ENCODE measurements at places on chromosomes 1 and 21.

DNA sequence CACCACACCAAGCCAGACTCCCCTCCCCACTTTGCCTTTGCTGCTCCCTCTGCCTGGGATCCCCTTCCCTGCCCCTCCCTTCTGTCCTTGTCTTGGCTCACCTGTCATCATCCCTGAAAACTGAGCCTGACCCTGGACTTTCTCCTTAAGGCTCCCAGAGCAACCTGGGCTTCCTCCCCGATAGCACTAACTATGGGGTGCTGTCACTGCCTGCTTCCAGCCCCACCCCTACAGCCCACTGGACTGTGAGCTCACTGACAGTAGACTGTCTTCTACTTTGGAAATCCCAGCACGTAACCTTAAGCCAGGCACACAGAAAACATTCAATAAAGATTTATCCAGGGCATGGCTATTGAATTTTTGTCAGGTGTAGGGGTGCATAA is 9.5 kb upstream of the CSF1 start:
- DNase-seq, result no peak

- DNase-seq, result no peak
Observed at GRCh38 chr1:248696774-248697173, 5.8 kb downstream of the OR14I1 start.

DNA sequence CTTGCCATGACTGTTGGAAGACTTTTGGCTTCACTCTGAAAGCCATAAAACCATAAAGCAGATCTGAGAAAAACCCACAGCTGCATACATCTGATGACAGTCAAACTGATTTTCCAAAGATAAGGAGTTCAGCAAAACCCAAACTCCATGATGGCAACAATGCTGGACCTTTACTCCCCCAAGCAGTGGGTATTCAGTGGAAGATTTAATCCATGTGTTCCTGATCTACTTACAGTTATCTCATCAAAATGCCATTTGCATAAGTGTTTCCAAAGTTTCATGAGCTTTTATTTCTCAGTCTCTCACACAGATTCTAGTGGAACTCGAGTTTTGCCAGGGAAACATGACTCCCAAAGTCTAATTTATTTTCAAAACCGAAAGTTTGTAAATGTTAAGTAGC is 184.9 kb downstream of the ZC3H11B start:
- DNase-seq, result no peak

DNA sequence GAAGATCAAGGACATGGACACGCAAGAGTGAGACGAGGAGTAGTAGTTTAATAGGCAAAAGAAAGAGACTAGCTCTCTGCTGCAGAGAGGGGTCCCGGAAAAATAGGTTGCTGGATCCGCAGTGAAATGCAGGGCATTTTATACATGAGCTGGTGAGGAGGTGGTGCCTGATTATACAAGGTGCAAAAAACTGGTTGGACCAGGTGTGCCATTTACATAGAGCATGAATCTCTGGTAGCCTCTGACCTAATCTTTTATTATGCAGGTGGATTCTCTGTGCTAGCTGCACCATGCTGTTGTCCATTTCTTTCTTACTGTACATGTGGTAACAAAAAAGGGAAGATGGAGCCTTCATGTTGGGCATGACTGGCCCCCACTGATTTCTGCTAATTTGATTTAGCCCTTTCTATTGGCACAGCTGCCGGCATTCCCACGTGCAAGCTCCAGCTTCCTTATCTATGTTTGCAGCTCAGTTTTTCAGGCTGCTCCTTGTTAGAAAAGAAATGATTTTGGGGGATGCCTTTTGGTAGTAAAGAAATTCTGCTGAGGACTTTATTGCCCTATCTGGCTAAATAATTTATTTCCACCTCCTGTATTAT is 548.1 kb downstream of the BRINP3 start:
- no peak for DNase-seq

DNA sequence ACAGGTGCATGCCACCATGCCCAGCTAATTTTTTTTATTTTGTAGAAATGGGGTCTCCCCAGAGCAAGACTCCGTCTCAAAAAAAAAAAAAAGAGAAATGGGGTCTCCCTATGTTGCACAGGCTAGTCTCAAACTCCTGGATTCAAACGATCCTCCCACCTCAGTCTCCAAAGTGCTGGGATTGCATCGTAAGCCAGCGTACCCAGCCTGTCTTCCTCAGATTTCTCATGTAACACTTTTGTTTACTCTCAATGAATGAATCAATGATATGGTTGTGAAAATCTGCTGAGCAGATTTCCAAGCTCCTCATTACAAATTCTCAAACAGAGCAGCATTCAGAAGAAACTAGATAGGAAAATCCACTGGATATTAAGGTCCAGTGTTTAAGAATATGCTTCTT is 6.6 kb downstream of the CMPK1 start:
- DNase-seq, result no peak

DNA sequence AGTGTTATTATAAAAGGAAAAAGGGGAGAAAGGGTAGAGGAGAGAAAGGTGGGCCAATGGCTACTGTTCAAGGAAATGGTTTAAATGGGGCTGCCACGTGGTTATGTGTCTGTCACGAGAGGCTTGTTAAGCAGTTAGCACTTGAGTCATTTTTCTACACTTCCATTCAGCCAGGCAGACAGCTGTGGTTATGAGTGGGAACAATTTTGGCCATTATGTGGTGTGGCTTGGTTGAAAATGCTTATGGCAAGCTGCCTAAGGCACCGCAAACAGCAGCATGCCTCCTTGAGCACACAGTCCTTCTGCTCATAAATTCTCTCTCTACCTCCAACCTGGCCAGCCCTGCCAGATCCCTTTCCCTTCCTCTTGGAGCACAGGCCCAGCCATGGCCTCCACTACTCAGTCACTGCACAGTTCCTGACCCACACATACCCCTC is 3.2 kb upstream of the SRM start:
- no peak for DNase-seq

DNA sequence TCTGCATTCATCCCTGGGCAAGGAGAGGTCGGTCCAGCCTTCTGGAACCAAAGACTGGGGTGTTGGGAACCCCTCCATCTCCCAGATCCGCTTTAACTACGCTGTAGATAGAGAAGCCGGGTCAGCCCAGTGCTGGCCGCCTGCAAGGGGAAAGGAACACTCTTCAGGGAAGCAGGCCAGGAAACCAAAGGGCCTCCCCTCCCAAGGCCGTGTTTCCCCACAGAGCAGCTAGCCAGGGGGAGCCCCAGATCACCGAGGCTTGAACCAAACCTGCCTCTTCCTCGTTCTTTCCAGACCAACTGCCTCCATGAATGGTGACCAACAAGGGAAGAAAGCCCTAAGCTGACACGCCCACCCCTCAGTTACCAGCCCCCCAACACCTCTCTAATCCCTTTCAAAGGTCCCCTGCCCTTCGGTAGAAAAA is 1.2 kb upstream of the CHD5 start:
- no peak for DNase-seq

- no peak for DNase-seq
Observed at GRCh38 chr1:170856455-170856854, 78.9 kb upstream of the MROH9 start.

GRCh38 chr21:33367309-33367973 is 35.8 kb upstream of the IFNGR2 start:
- no peak for DNase-seq

GRCh38 chr21:17371450-17371849 is 141.4 kb upstream of the CXADR start:
- no peak for DNase-seq

DNA sequence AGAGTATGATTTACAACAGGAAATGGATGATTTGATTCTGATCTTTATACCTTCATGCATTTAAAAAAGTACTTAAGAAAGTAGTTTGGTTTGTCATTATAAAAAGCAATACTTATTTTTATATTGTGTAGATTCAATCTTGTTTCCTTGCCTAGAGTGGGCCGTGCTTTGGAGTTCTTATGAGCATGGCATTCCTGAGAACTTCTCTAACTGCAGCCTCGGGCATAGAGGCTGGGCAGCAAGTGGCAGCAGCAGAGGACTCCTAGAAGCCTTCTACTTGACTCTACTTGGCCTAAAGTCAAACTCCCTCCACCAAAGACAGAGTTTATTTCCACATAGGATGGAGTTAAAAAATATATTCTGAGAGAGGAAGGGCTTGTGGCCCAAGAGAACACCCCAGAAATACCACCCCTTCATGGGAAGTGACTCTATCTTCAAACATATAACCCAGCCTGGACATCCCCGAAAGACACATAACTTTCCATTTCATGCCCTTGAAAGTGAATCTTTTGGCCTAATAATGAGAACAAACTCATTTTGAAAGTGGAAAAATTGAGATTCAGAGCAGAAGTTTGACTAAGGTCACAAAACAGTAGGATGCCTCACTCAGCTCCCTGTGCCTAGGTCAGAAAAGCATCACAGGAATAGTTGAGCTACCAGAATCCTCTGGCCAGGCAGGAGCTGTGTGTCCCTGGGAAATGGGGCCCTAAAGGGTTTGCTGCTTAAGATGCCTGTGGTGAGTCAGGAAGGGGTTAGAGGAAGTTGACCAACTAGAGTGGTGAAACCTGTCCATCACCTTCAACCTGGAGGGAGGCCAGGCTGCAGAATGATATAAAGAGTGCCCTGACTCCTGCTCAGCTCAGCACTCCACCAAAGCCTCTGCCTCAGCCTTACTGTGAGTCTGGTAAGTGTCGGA is at the start of gene IVL:
Gene IVL, plus strand, starts transcription at position 861 of the 916 bp plus-strand sequence. CDS start 1,252 bp downstream, outside the sequence.
- no peak for DNase-seq

DNA sequence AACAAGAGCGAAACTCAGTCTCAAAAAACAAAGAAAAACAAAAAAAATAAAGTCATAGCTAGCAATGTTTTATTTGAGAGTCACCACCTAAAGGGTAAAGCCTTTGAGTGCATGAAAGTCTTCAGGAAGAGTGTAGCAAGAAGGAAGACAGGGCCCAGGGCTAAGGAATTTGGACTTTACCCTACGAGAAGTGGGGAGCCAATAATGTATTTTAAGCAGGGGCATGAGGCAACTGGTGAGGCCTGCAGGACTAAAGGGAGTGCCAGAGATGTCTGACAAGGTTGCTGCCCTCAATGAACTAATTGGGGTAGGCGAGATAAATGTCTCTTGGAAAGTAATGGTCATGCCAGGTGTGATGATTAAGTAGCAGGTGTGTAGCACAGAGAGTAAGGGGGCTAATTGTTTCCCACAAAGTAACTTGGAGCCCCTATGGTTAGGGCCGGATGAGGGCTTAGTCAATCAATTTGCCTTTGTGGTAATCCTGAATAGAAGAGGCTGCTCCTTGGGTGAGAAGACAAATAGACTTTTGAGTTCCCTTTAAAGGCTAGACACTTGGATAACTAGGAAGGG is 31.6 kb upstream of the CACNA1E start:
- no peak for DNase-seq

- DNase-seq, result no peak
Observed at GRCh38 chr1:179866616-179867015, 11.0 kb downstream of the TOR1AIP2 start.

DNA sequence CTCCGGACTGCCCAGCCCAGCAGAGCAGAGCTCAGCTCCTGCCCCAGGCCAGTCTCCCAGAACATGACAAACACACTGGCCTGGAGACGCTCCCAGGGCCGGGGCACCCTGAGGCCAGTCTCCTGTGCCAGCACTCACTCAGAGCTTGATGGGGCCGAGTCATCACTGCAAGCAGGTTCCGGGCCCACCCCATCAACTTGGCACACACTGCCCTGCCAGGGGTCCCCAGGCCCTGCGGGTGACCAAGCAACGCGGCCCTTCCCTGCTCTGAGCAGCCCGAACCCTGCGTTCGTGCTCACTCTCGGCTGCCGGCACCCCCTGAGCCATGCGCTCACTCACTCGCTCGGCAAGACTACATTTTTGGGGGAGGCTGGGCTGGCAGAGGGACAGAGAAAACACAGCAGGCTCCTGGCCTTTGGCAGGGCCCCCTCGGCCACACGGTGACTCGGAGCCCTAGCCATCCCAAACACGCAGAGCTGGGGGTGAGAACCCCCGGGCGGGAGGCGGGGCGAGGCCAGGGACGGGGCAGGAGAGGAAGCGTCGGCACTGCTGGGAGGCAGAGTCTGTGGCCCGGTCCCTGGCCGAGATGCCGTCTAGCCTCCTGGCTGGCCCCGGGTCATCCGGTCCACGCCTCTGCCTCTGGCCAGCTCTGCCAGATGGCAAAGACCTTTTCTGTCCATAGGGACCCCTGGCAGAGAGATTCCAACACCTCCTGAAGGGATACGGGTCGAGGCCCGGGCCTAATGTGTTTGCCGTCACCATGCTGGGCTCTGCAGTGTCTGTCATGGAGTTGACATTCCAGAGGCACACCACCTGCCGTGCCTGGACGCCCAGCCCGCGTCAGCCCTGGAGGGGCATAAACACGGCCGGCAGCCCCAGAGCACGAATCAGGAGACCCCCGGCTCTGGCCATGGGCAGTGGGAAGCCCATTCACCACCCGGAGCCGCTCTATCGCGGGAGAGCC is 68.0 kb downstream of the MEGF6 start:
- DNase-seq, result no peak

GRCh38 chr1:44605914-44606615 is 68.2 kb downstream of the TMEM53 start:
- DNase-seq, result no peak

DNA sequence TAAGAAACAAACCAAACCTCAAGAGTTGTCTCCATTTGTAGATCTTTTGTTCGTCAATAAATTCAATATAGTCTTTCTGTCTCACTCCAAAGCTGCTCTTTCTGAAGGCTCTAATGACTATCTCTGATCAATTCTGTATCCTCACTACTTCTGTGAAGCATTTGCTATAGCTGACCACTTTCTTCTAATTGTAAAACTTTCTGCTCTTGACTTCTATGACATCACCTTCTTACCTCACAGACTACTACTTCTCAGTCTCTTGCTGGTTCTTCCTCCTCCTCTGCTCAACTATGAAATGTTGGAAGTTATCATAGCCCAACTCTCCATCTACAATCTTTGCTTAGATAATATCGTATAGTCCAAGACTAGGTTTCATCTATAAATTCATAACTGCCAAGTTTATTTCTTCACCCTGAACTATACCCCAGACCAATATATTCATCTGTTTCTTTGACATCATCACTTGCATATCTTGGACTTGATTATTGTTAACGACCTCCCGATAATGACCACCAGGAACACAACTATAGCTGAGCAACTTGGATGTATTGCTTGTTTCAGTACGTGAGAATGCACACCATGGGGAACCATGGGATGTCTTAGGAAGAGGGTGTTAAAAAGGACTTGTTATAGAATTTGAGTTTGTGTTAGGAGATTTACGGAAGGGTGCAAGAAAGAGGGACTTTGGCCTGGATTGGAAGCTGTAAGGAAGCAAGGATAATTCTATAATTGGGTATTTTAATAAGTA is 2.0 kb upstream of the CDC7 start:
- DNase-seq, result no peak

DNA sequence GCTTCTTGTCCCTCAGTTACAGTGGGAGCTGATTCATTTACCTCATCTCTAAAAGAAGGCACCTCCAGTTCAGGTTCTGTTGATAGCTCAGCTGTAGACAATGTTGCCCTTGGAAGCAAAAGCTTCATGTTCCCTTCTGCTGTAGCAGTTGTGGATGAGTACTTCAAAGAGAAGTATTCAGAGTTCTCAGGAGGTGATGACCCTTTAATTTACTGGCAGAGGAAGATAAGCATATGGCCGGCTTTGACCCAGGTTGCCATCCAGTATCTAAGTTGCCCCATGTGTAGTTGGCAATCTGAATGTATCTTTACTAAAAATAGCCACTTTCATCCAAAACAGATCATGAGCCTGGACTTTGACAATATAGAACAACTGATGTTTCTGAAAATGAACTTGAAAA is 4.5 kb downstream of the ZBED6 start:
- no peak for DNase-seq

GRCh38 chr1:41184446-41184845 is 57.7 kb downstream of the SCMH1 start:
- DNase-seq, result no peak

- no peak for DNase-seq
Observed at GRCh38 chr1:159554696-159555095, 18.9 kb upstream of the OR10J5 start.

GRCh38 chr1:243513726-243514491 is 258.1 kb downstream of the SDCCAG8 start:
- no peak for DNase-seq

- DNase-seq, result peak; percentile 63
Observed at GRCh38 chr1:154474802-154475201, 27.2 kb upstream of the TDRD10 start.

Data from frontal cortex (tissue), 4 donors.